ENCODE measurements at places on chromosomes 2 and 18.

GRCh38 chr18:63451799-63452660 lies 24.7 kb upstream of the SERPINB5 start:
- no peak for ATAC-seq

GRCh38 chr18:13556502-13556901 lies 169.9 kb downstream of the FAM210A start:
- no peak for ATAC-seq

DNA sequence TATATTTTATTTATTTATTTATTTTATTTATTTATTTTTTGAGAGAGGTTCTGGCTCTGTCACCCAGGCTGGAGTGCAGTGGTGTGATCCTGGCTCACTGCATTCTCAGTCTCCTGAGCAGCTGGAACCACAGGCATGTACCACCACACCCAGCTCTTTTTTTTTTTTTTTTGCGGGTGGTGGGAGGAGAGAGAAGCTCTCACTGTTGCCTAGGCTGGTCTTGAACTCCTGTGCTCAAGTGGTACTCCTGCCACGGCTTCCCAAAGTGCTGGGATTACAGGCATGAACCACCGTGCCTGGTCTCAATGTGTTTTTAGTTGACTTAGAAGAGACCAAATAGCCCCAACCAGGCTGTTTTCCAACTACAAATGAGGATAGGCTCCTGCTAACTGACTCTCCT lies 80.7 kb downstream of the PDCL3 start:
- no peak for ATAC-seq

GRCh38 chr2:54609647-54610046 lies 113.8 kb upstream of the EML6 start:
- ATAC-seq, result no peak

DNA sequence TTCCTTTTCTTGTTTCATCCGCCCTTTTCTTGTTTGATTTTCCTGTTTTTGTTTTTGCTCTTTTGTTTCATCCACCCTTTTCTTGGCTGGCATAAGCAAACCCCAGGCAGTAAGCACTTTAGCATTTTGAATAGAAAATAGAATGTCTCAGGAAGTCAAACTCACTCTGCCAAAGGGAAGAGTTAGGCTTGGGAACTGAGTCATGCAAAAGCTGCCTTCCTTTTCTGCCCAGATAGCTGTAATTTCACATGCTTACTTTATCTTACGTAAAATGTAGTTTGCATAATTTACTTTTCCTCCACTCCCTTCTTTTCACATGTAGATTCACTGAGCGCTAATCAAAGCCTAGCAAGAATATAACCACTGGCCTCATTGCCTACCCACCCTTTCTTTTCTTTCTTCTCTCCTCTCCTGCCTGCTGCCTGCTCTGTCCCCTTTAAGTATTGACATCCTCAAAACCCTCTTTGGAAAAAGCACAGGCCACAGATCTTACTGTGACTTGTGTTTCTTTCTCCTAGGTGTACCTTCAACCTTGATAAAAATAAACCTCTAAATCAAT lies 48.4 kb downstream of the CNGA3 start:
- no peak for ATAC-seq

- ATAC-seq, result no peak
Observed at GRCh38 chr18:29383311-29384273, 1206.7 kb upstream of the CDH2 start.

- ATAC-seq, result no peak
Observed at GRCh38 chr2:182355815-182356214, 71.0 kb downstream of the PDE1A start.

GRCh38 chr2:88265352-88266303 lies 95.5 kb downstream of the THNSL2 start:
- no peak for ATAC-seq

- no peak for ATAC-seq
Observed at GRCh38 chr2:200649724-200650123, 63.9 kb downstream of the AOX1 start.

GRCh38 chr18:62788876-62789275 lies 73.5 kb downstream of the PHLPP1 start:
- ATAC-seq, result 0 out of 3 replicates have a peak, but pooled peaks have one; percentile 15

DNA sequence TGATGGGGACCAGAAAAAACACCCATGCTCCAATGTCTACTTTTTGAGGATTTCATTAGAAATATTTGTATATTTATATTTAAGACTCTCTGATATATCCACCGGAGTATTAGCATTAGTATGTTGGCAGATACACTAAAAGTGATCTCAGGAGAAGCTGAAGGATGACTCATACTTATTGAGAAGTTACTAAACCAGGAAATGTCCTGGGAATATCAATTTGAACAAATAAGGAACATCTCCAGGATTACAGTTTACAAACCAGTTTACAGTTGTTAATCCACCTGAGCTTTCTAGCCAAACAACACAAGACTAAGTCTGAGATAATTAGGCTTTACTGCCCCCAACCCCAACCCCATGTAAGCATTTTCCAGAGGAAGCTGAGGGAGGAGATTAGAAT lies 16.1 kb upstream of the DPP4 start:
- ATAC-seq, result no peak

DNA sequence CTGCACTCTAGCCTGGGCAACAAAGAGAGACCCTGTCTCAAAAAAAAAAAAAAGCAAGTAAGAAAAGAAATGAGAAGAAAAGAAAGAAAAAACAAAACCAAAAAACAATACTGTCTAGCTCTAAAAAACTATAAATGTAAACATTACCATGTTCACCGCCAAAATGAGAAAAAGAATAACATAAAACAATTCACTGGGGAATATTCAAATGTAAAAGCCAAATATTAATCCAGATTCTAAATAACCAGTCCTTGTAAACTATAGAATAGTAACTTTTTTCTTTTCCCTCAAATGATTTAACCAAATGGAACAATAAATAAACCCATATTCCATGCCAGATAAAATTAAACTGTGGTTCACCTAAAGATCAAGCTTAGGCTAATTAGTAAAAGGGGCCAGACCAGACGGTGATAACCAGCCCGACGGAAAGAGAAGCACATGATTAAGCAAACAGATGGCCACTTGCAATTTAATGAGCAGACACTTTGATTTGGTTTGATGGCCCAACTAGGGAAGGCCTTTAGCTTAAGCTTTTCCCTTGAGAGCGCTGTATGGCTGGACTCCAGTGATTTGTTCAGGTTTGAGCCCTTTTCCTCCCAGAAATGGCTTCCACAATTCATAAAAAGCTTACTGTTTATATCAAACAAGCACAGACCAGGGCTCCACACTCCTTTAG lies 39.4 kb upstream of the ZNF397 start:
- no peak for ATAC-seq

DNA sequence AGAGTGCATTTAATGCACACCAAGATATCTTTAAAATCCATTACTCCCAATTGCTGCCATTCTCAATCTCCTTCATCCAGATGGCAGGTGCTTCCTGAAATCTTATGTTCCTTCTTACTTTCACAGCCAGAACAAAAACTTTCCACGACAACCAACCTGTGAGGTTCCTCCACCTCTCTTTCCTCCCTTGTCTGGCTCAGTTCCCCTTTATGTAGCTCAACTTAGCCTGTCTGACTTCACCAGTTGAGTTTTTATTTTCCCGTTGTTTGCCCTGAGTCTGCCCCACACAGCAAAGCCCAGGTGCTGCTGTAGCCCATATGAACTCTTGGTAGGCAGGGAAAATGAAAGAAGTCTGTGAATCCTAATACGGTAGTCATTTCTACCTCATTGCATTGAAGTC lies 112.5 kb downstream of the MREG start:
- ATAC-seq, result no peak

DNA sequence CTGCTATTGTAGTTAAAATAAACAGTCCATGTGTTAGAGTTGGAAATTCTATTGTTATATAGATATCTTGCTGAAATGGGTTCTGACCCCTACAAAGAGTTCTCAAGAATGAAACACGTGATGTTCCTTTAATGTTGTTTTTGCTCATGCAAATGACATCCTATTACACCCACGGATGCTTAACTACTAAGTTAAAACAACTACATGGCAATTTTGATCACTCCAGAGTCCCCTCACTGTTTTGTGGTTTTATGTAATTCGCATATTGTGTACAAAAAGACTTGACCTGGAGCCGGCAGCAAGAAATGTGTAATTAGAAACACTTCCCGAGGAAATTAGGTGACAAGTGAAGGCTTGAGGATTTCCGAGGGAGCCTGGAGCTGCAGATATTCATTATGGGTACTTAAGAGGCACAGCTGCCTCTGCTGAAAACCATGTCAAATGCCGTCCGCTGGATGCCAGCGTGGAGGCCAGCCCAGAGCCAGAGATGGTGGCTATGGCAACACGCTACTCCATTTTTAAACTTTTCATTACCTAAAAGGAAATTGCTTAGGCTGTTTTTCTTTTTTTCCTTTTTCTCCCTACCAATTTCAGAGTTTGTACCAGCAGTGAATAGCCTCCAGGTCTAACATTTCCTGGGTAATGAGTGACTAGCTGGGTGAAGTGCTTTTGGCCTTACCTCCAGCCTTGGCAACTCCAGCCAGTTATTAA lies 21.0 kb upstream of the CABLES1 start:
- ATAC-seq, result no peak

DNA sequence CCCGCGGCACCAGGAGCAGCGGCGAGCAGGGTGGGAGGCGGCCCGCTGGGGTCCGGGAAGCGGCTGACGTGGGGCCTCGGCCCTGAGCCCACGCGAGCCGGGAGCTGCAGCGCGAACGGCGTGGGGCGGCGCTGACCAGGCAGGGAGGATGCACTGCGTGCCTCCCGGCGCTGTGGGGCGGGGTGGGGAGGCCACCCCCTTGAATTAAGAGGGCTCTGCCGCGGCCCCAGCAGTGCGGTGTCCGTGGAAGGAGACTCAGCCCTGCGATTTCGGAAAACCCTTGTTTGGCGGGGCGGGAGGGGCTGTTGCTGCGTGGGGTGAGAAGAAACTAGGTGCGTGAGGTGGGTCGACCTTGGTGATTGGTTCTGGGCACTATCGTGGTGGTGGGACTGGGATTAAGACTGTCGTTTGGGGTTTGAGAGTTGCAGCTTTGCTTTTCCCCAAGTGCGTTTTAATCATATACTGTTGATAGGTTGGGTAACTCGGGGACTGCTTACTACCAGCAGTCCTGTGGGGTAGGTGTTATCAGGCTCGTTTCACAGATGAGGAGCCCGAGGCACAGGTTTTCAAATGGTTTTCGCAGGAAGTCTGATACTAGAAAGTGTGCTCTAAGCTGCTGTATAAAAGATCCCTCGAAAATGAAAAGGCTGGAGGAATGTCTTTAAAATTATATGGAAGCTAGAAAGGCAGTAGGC lies 722 bp downstream of the ACSL3 start:
- ATAC-seq, result peak; percentile 20

DNA sequence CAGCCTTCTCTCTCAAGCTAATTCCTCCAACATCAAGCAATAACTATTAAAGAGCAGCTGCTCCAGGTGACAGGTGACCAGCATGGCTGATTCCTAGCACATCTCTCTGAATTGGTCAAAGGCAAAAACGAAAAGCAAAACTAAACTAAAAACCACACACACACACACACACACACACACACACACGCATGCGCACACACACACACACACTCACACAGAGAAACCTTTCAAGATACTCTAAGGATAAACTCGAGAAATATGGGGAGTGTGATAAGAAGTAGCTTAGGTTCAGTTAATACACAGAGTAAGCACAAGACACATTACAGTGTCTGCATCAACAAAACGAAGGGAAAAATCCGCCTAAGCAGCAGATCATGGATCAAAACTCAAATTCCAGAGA lies 74.5 kb upstream of the FZD7 start:
- ATAC-seq, result no peak

DNA sequence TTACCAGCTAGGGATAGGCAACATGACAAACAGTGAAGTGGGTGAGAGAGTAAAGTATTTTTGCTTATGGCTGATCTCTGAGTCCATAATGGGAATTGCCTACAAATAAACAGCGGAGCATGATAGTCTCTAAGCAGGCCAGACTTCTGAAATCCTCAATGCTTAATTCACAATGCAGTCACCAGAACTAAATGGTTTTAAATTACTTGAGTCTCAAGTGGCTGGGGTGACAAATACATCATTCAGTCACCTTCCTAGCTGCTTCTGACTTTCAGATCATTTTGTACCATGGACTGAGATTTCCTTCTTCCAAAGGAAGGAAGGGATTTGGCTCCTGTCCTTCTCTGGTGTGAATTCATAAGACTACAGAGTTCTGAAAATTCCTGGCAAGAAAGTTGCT lies 82.8 kb upstream of the RMP24 start:
- ATAC-seq, result no peak

- no peak for ATAC-seq
Observed at GRCh38 chr2:238233625-238234024, 6.2 kb downstream of the HES6 start.

- no peak for ATAC-seq
Observed at GRCh38 chr2:189937691-189938090, 124.8 kb downstream of the MSTN start.

GRCh38 chr2:17388798-17389197 lies 129.4 kb downstream of the RAD51AP2 start:
- ATAC-seq, result no peak

- ATAC-seq, result peak; percentile 93
Observed at GRCh38 chr2:189798312-189799029, 14.2 kb downstream of the PMS1 start.

DNA sequence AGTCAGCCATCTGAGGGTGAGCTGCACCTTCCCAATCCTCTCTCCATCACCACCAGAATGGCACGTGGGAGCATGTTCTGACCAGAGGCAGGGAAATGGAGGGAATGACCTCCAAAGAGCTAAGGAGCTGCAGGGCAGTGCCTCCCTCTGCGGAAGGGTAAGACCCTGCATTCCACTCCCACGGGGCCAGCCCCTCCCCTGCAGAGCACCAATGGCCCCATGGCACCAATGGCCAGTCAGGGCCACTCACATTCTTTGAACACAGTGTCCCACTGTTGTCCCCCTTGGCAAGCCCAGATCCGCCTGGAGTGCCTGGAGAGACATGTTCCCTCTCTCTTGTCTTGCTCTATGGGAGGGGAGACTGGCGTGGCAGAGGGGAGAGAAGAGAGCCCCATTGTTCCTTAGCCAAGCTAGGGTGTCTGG lies 164.4 kb downstream of the TNS1 start:
- no peak for ATAC-seq

DNA sequence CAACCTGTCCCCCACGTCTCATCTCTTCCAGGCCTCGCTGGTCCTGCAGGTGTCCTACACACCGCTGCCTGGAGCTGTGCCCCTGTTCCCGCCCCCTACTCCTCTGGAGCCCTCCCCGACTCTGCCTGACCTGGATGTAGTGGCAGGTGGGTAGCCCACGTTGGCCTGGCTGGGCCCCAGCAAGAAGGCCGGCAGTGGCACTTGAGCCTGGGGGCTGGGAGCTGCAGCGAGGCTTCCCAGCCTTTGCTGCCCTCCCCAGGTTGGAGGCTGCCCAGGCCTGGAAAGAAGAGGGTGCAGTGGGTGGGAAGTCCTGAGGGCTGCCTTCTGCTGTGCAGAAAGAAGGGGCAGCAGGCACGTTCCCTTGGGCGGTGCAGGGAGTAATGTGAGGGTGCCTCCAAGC lies 58.4 kb downstream of the DYSF start:
- no peak for ATAC-seq

DNA sequence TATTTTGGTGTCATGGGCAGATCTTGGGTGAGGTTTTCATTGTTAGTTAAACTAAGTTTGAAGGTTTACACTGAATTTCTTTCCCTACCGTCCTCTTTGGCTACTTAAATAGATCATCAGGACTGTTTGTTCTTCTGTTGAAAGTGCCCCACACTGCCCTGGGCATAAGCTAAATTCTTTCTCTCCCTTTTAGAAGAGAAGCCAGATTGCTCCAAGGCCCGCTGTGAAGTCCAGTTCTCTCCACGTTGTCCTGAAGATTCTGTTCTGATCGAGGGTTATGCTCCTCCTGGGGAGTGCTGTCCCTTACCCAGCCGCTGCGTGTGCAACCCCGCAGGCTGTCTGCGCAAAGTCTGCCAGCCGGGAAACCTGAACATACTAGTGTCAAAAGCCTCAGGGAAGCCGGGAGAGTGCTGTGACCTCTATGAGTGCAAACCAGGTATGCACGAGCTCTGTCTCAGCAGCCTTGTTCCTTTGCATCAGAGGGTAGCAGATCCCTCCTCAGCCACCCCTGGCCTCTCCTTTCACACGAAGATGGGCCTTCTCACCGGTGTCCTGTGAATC lies 85.6 kb downstream of the CRIM1 start:
- peak; percentile 1 for ATAC-seq
